ENCODE measurements at places on chromosomes 2 and 18.

- DNase-seq: no peak
Observed at GRCh38 chr2:28616396-28616999, 120.6 kb downstream of the PLB1 start.

- DNase-seq: no peak
Observed at GRCh38 chr2:11498543-11499034, 32.6 kb upstream of the E2F6 start.

DNA sequence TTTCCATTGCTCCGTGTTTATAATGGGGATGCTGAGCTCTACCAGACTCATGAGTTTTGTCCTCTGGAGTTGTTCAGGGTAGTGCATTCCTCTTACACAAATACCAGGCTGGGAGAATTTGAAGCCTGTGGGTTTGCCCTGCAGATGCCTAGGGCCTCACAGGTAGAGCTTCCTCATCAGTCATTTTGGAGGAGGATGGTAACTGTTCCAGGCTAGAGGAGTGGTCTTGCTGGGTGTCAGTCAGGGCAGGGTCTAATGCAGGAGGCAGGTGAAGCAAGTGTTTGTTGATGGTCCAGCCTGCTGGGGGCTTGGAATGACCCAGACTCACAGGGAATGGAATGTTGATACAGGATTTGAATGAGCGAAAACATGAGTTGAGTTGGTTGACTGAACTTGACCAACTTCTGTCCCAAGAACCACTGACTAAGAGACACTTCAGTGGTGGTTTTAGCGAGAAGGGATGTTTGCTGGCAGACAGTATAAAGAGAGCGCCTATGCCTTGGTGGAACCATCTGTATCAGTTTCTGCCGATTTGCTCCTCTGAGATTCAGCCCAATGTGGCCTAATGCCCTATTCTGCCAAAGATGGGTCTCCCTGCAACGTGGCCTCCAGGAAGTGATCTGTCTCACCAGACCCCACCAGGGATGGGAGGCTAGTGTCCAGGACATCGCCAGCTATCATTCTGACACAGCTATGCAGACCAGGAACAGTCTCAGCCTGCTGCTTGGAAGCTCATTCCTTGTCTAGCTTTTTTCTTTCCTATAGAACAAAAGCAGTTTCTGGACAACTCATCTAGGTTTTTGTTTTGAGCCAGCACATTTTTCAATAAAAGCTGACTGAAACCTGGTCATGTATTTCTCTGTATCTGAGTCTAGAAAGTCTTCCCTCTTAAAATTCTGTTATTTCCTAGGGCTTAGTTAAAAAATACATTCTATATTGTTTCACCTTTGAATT, 9.3 kb downstream of the IL1R2 start:
- DNase-seq: no peak

DNA sequence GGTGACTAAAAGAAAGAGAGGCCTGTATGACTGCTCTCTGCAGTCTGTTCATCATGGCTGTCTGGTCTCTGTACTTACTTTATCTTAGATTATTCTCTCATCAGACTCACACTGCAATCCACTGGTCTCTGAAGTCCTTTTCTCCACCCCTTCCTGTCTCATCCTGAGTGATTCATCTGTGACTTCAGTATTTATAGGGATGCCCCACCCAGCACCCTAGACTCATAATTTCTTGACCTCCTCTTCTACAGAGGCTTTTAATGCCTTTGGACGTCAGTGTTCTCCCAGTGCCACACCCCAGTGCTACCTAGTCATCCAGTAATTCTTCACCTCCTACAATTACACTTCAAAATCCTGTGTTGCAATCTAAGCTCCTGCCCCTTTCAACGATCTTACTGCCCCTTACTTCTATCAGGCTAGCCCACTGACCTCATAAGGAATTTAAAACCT, 14.9 kb upstream of the ITPRID2 start:
- DNase-seq: peak; percentile 58

DNA sequence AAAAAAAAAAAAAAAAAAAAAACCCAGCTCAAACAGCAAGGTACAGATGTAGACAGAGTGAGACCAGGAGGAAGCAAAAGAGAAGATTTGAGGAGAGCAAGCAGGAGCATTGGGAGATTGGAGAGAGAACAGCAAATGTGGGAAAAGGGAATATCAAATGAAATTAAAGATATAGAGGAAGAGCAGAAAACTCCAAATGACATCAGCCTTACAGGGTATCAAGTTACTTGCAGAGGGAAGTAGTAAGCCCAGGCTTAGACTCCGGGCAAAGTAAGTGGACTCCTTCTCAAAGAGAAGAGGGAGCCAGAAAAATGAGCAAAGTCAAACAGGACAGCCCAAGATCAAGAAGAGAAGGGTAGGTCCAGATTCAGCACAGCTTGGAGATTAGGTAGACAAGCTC, 93.3 kb upstream of the PPP1CB start:
- DNase-seq: peak; percentile 86

- peak; percentile 31 for DNase-seq
Observed at GRCh38 chr2:218400167-218400929, 680 bp downstream of the CTDSP1 start.

DNA sequence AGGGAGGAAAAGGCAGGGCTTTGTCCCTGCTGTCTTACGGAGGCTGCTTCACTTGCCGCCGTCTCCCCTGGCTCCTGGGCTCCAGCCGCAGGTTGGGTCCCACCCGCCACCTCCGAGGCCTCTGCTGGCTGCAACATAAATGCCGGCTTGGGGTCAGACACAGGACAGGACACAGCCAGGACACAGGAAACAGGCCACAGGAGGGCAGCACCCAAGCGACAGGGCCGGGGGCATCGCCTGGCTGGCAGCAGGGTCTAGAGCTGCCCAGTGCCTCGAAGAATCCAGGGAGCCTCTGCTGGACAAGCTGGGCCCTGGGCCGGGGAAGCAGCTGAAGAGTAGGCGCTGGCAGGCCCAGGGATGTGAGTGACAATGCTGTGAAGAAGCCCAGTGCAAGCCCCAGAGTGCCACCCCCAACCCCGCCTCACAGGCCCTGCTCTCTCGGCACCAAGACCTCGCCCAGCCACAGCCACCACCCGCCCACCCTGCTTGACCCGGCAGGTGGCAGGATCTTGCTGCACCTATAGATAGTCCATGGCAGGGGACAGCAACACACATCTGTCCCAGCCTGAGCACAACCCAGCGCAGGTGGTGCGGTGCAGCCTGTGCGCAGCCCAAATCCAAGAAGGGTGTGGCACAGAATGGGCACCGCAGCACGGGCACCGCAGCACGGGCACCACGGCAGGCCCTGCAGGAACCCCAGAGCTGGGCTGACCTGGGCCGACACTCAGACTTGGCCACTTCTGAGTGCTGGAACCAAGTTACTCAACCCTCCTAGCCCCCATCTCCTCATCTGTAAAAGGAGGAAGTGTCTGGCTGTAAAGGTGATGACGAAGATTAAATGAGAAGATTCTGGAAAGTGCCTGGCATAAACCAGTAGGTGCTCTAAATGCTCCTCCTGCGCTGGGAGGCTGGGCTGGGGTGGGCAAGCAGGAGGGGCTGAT, 55.6 kb downstream of the BIN1 start:
- DNase-seq: no peak

GRCh38 chr2:118834901-118835745, 12.3 kb downstream of the EN1 start:
- DNase-seq: no peak

DNA sequence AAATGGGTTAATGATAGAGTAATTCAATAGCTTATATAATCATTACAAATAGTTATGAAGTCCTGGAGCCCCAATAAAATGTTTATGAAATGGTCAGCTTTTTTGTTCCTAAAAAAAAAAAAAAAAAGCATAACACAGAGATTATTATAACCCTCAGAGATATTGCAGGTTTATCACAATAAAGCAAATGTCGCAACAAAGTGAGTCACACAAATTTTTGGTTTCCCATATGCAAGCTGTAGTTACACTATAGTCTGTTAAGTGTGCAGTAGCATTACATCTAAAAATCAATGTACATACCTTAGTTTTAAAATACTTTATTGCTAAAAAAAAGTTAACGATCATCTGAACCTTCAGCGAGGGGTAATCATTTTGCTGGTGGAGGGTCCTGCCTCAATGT, 20.0 kb downstream of the WDFY1 start:
- DNase-seq: peak; percentile 44

GRCh38 chr2:223065107-223065506, 13.1 kb downstream of the KCNE4 start:
- DNase-seq: no peak

DNA sequence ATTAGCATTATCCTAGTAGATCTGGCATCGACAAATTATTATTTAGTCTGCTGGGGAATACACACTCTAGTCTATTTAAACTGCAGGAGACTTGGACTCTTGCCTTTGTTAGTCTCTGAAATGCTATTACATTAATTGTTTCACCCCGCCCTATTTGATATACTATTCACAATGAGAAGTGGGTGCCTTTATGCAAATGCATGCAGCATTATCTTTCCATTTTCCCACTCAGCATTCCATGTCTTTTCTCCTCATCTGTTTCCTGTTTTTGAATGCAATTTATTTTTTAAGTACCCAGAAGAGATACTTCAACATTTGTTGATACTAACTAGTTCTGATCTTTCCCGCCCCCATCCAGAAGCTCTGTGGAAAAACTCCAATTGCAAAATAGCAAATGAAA, 395.3 kb upstream of the NXPH2 start:
- no peak for DNase-seq

DNA sequence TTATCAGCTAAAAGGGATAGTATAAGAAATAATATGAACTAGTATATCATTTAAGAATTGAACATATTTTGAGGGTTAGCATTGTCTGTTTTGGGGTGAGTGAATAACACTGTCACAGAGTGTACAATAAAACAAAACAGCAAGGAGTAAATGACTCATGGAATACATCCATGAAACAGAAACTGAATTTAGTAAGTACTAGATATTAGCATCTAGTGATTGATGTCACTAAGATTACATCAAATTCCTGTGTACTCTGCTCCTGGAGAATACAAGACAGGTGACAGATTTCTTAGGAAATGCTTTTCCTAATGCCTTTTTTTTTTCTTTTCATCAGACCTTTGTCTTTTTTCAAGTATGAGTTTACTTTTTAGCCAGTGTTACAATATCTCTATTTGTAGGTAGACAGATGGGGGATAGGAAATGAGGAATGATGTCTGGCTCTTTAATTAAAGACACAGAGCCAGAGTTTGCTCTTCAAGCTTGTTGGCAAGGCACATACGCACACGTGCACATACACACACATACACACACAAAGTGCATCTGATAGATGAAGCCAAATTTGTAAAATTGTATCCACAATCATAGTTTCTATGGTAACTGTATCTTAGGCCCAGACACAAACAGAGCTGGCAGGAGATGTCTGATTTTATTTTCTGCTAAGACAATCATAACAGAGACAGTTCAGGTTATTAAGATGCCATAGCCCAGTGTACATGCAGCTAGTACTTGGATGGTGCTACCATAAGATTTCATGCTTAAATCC, 138.2 kb upstream of the NRP2 start:
- DNase-seq: no peak

DNA sequence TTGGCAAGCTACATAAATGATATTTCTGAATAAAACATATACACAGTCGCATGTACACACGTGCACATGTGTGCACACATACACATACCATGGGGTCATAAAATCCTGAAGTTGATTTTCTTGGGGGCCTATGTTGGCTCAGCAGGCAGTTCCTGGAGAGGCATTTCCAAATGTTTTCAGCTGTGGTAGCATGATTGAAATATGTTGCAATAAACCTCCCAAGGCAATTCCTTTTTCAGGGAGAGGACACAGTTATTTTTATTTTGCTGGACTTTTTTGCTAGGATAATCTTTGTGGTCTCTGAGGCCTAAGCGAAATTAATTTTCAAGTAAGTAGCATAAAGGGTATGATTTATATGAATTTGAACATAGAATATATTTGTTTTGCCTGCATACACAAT, 126.7 kb upstream of the LTBP1 start:
- no peak for DNase-seq

GRCh38 chr18:76476665-76477561, 18.1 kb downstream of the ZNF516 start:
- DNase-seq: peak; percentile 96

- no peak for DNase-seq
Observed at GRCh38 chr18:76668546-76668945, 153.8 kb upstream of the ZNF236 start.

- peak; percentile 84 for DNase-seq
Observed at GRCh38 chr2:143489145-143489544, 359.9 kb downstream of the ARHGAP15 start.

- DNase-seq: no peak
Observed at GRCh38 chr2:160909781-160910242, 250.4 kb upstream of the TANK start.

- DNase-seq: peak; percentile 38
Observed at GRCh38 chr2:230717600-230717999, 5.0 kb downstream of the CAB39 start.

- no peak for DNase-seq
Observed at GRCh38 chr2:101291973-101292372, 16.5 kb downstream of the RNF149 start.

- no peak for DNase-seq
Observed at GRCh38 chr2:66634784-66635183, 199.9 kb downstream of the MEIS1 start.

DNA sequence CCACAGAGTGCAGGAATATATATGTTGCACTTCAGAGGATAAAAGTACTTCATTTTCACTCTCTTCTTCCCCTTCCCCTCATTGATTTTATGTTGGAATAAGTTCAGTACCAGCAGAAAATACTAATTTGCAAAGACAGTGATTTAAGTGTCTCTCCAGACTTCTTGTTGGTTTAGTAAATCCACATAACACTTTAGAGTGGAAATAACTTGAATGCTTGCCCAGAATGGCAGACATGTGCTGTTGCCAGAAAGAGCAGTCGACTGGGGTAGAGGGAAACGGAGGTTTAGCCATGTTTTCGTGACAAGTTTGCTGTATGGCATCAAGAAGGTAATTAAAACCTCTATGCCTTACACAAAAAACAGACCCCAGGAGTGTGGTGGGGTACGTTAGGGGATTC, 246.0 kb upstream of the CXCR4 start:
- DNase-seq: no peak

DNA sequence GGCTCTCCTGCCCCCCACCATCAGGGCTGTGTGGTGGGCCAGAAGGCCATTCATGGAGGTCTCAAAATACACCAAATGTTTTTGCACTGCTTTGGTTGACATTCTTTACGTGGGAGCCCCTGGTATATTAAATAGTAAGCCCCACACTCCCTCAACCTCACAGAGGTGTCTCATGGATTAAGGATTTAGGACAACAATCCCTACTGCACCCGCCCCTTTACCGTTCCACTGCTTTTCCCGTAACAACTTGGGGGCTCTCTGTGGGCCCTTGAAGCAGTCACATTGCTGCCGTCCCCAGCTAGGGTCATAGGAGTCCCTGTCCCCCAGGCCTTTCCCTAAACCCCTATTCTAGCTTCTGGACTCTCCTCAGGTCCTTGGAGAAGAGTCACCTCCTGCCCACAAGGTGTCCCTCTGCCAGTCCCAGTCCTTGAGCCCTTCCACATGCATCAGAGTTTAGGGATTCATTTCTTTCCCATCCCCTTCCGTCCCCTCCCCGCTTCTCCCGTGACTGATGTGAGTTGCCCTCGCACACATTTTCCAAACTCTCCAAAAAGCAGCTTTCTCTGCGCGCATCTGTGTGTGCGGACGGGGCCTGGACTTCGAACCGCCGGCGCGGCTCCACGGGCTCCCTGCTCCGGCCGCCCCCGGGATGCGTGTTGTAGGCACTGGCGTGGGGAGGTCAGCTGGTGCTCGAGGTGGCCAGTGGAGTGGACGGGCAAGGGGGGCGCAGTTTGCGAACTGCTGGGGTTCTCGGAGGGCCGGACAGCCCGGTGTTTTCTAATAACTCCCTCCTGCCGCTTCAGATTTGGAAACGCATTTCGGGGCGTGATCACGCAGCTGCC, 84.8 kb downstream of the LYPD1 start:
- DNase-seq: no peak

GRCh38 chr2:241087420-241088268, 14.4 kb downstream of the MTERF4 start:
- no peak for DNase-seq

- DNase-seq: no peak
Observed at GRCh38 chr2:40113272-40113968, 334.4 kb upstream of the THUMPD2 start.
